ENCODE measurements at places on chromosomes 1 and 21. TPM values are rescaled to one million over a fixed set of nuclear protein-coding genes. Genes with fewer than 3 reads are reported as not detected.
A peak's percentile ranks its signal among the peaks of the same experiment; 100 is the strongest.

DNA sequence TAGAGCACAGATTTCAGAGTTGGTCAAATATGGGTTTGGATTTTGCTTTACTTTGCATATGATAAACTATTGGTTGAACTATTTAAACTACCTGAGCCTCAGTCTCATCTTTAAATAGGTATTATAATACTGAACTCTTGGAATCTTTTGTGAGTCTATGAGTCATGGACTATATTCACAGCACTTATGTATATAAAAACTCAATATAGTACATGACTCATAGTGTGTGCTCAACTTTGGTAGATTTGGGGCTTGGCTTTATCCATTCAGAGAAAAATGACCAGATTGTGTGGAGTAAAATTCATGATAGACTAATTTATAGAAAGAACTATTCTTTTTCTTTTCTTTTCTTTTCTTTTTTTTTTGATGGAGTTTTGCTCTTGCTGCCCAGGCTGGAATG lies 28.7 kb downstream of the FCRL3 start:
- no peak for DNase-seq

DNA sequence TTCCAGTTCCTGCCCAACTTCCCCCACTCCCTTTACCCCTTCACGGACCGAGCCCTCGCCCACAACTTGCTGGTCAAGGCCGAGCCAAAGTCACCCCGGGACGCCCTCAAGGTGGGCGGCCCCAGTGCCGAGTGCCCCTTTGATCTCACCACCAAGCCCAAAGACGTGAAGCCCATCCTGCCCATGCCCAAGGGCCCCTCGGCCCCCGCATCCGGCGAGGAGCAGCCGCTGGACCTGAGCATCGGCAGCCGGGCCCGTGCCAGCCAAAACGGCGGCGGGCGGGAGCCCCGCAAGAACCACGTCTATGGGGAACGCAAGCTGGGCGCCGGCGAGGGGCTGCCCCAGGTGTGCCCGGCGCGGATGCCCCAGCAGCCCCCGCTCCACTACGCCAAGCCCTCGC lies 42.1 kb upstream of the ARHGEF16 start:
- no peak for DNase-seq

DNA sequence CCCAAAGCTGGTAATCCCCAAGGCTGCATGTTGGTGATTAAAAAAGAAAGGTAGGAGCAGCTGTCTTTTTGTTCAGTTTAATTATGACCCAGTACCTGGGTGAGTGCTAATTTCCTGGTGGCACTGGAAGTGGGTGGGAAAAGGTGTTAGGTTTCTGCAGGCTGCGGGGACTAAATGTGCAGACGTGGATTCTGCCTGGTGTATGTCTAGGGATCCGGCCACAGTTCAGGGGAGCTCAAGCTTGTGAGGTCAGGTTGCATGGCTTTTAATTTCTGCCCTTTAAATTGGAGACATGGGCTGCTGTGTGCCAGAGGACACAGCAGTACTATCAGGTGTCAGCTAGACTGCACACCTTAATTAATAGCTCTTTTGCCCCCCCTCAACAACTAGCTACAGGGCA lies 20.3 kb upstream of the TBX19 start:
- DNase-seq, result no peak

GRCh38 chr1:2330519-2331199 lies 60.7 kb downstream of the MORN1 start:
- DNase-seq, result peak; percentile 17

GRCh38 chr21:46503922-46504550 lies 45.3 kb downstream of the DIP2A start:
- no peak for DNase-seq

The TNFAIP8L2 gene
- polyA plus RNA-seq, result not detected

Data from keratinocyte (primary cell).